ENCODE measurements at places on chromosomes 3 and 15.

- no peak for DNase-seq
Measured at GRCh38 chr15:99340347-99340746, 89.1 kb downstream of the LRRC28 start.

DNA sequence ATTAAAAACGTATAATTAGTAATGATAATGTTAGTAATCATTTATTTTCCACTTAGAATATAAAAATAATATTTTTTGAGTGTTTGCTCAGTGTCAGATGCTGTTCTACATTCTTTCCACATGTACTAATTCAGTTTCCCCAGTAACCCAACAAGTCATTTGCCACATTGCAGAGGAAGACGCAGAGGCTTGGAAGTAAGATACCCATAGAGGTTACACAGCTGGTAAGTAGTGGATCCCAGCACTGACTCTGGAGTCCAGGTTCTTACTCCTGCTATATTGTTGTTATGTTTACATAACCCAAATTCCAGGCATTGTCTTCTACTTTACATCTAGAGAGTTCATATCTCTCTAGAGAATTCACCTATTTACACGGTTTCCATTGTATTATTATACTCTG is 48.2 kb upstream of the MYO5C start:
- no peak for DNase-seq

GRCh38 chr3:172225215-172225707 is 185.9 kb downstream of the FNDC3B start:
- DNase-seq: no peak

- DNase-seq: no peak
Measured at GRCh38 chr3:27097182-27097581, 272.0 kb downstream of the NEK10 start.

GRCh38 chr3:1252061-1252430 is 159.2 kb downstream of the CNTN6 start:
- no peak for DNase-seq

DNA sequence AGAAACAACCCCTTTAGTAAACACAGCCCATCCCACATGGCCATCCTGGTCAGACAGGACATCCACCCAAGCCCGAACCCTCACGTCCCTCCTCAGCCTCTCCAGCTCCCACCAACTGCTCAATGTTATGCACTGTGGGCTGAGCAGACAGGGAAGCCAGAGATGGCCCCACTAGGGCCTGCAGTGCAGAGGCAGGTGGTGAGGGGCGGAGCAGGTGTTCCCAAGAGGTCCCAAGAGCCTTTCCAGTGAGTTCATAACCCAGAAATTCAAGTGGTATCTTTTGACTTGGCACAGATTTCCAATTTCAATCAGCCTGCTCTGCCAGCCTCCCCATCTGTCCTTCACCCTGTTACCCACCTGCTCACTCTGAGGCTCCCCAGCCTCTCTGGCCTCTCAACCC is 130.3 kb downstream of the LIPC start:
- DNase-seq: no peak

DNA sequence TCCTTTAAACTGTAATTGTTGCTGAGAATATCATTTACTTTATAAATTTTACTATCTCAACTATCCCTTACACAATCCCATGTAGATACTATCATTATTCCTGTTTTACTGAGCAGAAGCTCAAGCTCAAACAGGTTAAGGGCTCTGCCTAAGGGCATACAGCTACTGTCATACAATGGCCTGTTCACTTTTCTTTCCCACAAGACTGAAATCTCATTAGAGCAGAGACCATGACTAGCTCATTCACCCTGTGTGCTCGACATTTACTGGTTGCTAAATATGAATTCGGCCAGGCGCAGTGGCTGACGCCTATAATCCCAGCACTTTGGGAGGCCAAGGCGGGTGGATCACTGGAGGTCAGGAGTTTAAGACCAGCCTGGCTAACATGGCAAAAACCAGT is 1.6 kb upstream of the MESP2 start:
- DNase-seq: no peak

GRCh38 chr3:85304360-85304964 is 345.7 kb downstream of the CADM2 start:
- DNase-seq: no peak

DNA sequence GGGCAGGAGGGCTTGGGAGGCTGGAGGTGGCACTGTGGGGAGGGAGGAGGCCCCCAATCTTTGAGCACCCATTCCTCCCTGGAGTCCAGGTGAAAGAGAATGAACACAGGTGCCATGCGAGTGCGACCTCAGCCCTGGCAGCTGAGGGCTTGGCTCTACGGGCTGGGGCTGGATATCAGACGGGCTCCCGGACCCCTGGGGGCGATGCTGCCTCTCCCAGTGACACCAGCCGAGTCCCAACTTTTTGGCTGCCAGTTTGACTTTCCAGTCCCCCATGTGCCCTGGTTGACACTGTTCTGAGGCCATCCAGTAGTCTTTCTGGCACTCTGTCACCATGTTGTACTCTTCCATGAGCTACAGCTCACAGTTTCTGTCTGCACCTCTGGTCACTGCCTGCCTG is 1.2 kb downstream of the VILL start:
- no peak for DNase-seq

DNA sequence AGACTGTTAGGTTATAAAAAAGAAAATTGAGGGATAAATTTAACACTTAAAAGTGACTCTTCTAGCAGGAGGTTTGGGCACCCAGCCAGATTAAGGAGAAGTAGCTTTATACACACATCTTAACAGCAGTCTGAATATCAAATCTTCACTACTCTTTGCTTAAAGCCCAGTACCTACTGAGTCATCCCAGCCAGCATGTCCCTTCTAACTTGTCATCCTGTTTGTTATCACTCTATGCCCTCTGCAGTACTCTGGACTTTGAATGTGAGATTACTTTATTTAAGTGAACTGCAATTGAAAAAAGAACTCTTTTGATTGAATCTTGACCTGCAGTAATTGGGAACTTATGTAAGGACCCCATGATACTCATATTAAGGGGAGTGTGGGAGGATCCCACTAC is 77.6 kb downstream of the FHIT start:
- no peak for DNase-seq

DNA sequence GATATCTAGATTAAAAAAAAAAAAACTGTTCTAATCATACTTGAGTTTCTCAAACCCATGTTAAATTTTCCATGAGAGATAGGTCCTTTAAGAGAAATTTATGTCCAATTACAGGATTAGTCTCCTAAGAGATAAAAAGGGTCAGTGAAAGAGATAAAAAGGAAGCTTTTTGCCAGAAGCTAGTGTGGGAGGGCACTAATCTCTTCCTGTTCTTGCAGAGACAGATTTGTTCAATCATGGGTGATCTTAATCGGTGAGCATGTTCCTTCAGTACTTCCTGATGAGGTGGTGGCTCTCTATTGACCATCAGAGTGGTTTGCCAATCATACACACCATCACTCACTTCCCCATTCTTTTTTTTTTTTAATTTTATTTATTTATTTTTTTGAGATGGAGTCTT is 16.9 kb upstream of the LPP start:
- no peak for DNase-seq

DNA sequence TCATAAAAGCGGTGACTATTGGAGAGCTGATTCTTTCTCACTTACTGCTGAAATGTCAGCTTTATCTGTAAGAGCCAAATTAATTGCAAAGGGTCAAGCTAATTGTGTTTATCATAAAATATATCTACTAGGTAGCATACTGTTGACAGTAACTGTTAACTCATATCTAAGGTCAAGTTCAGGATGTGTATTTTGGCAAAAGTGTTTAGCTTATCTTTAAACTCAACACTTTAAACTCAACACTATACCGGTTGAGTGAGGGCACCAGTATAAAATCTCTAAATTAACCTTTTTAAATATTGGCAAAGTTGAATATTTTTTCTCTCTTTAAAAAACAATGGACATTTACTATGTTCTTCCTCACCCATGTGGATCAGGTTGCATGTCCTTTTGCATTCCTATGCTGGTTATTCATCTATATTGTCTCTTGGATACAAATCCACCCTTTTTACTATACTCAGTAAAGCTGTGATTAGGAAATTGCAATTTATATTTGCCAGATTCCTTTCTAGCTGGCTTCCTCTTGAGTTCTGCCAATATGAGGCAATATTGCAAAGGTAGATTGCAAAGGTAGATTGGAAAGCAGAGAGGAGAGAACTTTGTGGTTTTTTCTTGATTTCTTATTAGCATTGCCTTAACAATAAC is 344.6 kb upstream of the DCBLD2 start:
- no peak for DNase-seq

GRCh38 chr3:10757021-10757820 is 58.8 kb upstream of the SLC6A11 start:
- no peak for DNase-seq

- no peak for DNase-seq
Measured at GRCh38 chr3:186225603-186226002, 116.7 kb upstream of the ETV5 start.

GRCh38 chr3:160343132-160343531 is 55.9 kb downstream of the IFT80 start:
- DNase-seq: no peak

GRCh38 chr3:166902374-166902773 is 477.7 kb downstream of the ZBBX start:
- no peak for DNase-seq

DNA sequence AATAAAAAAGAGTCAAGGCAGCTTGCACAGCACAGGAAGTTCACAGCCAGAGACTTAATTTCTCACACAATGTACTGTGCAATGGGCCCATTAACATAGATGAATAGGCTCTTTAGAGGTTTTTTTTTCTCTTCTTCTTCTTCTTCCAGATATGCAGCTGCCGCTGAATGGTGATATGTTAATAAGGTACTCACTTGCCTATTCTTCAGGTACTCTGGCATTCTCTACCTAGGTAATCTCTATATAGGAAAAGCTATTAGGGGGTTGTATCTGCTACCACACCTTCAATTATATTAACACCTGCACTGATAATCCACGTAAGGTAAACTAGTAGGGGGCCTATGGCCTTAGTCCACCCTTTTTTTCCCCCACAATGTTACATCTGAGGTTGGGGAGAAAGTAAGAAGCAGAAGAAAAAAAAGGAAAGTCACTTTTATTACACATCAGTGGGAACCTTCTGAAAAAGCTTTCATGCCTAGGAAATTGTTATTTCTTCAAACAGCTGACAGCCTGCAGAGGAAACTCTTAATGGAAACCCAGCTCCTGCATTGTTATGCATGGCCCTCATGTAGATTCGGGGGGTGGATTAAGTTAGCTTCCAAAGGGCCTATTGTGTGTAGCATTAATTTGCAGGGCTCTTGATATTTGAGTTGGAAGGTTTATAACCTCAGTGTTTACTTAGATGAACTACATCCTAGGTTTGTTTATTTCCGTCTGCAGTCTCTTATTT is 525.5 kb downstream of the ZIC1 start:
- DNase-seq: no peak

DNA sequence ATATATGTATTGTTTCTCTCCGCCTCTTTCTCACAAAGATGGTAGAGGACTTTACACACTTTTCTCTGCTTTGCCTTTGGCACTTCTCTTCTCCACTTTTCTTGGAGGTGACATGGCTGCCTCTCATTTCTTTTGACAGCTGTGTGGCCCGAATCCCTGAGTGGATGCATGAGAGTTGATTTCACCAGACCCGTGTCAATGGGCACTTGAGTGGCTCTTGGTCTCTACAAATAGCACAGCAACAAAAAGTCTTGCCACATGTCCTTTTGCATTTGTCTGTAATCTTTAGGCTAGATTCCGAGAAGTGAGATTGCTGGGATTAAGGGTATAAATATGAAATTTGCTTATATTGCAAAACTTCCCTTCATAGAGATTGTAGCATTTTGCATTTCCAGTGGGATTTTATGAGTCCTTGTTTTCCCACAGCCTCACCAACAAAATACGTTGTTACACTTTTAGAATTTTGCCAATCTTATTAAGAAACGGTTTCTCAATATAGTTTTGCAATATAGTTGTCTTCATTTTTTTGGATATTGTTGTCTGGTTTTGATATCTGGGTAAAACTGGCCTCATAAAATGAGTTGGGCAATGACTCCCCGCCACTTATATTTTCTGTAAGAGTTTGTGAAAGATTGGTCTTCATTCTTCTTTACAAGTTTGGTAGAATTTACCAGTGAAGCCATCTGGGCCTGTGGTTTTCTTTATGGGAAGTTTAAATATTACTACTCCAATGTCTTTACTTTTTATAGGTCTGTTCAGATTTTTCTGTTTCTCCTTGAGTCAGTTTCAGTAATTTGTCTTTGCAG is 5.2 kb upstream of the TRPM1 start:
- no peak for DNase-seq

- DNase-seq: no peak
Measured at GRCh38 chr3:64921281-64922065, 233.7 kb upstream of the ADAMTS9 start.

DNA sequence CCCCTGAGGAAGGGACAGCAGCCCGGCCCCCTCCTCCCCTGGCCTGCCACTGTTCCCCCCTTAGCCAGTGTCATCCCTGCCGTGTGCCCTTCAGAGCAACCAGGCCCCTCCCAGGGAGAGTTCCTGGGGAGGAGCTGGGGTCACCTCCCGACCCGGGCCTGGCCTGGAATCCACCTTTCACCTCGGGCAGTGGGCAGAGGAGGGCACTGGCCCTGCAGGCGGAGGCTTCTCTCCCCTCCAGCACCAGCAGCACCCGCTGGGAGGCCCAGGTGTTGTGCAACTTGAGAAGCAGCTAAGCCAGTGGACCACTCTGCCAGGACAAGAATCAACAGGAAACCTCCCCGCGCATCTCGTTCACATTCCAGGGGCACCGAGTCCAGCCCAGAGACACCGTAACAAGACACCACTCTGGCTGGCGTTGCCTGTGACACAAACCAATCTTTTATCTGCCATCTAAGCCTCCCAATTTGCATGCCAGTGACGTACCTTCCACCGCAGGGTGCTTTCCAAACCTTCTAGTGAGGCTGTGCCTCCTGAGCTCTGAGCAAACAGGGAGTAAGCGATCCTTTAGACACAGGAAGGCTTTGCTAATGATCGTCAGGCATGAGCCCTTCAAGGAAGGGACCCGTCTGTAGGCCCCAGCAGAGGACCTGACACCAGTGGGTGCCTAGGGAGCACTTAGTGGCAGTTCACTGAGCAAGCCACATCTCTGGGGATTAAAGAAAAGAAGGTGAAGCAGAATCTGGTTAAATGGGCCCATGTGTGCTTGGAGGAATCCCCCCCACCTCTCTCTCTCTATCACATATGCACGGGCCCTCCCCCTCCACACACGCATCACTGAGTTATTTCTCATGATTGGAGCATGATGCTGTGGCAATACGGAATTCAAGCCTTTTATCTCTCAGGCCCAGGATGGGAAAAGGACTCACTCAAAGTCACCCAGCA is 98.9 kb upstream of the TLE3 start:
- no peak for DNase-seq

DNA sequence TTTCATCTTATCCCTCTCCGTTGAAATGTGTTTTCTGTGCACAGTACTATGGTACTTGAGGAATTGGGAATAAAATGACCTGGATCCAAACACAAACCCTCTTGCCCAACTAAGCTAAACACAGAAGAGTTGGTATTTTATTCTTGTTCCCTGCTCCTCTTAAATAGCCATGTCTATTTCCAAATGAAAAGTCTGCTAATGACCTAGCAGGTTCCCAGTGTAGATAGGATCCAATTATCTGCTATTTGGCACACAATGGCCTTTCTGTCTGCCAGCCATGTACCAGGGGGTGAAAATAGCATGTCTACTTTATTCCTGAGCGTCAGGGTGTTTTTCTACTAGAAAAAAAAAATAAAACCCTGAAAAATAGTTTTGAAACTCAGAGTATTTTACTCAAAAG is 657.0 kb upstream of the NAALADL2 start:
- DNase-seq: no peak

Data from HS-27A (cell line).